ENCODE measurements at places on chromosomes 2 and 18.

- no peak for DNase-seq
These were observed 51.6 kb upstream of the CD28 start for GRCh38 chr2:203654826-203655225.

DNA sequence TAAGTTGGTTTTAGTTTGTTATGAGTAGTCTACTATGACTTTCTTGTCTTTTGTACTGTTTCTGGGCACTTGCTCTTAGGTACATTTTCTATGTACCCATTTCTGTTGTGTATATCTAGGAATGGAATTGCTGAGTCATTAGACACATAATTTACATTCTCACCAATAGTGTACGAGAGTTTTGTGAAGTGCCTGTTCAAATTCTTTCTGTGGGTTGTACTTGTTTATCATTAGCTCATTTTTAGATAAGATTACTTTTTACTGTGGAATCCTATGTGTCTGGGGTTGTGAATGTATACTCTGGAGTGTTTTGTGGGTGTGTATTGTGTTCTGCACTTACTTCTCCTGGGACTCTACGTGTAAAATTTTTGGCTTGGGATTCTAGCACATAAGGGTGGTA is 36.6 kb upstream of the CD28 start:
- DNase-seq = no peak

DNA sequence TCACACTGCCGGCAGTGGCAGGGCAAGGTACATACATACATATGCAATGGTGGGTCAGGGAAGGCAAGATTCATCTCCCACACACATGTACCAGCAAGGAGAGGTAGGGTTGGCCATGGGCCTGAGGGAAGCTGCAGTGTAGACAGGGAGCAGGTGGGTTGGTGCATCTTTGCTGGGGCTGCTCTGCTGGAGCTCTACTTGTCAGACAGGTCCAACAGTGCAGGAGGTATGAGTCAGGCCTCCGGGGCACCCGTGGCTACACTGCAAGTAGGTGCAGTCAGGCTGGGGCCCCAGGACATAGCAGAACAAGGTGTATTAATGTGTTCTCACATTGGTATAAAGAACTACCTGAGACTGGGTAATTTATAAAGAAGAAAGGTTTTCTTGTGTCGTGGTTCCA is 281.1 kb upstream of the COL3A1 start:
- DNase-seq = no peak

- no peak for DNase-seq
These were observed 43.6 kb upstream of the INHBB start for GRCh38 chr2:120302301-120302700.

DNA sequence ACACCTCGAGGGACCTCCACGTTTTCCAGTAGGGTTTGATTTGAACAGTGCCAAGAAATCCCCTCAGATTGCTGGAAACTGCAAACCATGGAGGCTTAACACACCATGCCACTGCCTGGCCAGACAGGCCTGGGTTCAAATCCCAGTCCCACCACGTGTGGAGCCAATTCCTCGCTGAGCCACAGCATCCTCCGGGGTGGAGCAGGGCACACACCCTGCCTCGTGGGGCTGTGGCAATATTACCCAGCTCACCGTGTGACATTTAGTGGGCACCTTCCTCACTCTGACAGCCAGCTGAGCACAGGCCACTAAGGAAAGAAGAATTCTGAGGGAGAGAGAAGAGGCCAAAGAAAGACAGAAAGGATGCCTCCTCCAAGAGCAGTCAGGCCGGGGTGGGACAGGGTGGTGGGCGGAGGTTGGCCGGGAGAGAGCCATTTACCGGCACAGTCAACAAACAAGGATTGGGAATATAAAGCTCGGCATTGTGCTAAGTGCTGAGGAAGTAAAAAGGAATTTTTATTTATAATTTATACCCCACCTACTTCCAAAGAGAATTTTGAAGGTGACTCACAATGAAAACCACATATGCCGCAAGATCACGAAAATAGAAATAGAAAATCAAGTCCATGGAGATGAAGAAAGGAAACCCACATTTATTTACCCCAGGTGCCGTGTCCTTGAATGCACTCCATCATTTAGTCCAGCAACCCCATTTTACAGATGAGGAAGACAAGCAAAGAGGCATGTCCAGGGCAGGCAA is 111.5 kb downstream of the MCFD2 start:
- DNase-seq = no peak

GRCh38 chr2:26523750-26524149 is 45.8 kb upstream of the OTOF start:
- no peak for DNase-seq

- no peak for DNase-seq
These were observed 5.9 kb downstream of the IWS1 start for GRCh38 chr2:127520424-127520823.
